Ureter (tissue), 1 donor: ENCODE measurements at places on chromosomes 1 and 21. TPM values are rescaled to one million over a fixed set of nuclear protein-coding genes. Genes with fewer than 3 reads are reported as not detected.

GRCh38 chr1:21294266-21294989 is 4.2 kb upstream of the ECE1 start:
- DNase-seq, result no peak

- no peak for DNase-seq
Measured at GRCh38 chr21:38221594-38221993, 35.2 kb upstream of the KCNJ15 start.

GRCh38 chr1:51612447-51612961 is 4.4 kb upstream of the OSBPL9 start:
- DNase-seq, result no peak

The TXNIP gene
- total RNA-seq, result 744 TPM

DNA sequence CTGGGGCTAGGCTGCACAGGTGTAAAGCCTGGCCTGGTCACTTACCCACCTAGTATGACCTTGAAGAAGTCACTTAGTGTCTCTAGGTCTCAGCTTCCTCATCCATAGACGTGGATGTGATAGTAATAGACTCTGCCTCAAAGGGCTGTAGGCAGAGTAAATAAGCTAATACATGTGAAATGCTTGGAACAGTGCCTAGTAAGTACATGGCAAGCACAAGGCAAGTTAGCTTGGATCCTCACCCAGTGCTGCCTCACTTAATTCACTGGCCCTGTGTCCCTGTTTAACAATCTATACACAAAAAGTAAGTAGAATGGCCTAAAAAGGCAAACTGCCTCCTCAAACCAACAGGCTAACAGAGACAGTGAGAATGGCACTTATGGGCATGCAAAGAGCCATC is 167.8 kb downstream of the PIGK start:
- no peak for DNase-seq

The SH3GLB1 gene
- total RNA-seq, result 101 TPM

The OR2T35 gene
- total RNA-seq, result not detected

GRCh38 chr1:93960641-93961147 is 51.5 kb upstream of the GCLM start:
- DNase-seq, result peak; percentile 48

- peak; percentile 68 for DNase-seq
Measured at GRCh38 chr1:25771221-25772114, 28.5 kb upstream of the SELENON start.

DNA sequence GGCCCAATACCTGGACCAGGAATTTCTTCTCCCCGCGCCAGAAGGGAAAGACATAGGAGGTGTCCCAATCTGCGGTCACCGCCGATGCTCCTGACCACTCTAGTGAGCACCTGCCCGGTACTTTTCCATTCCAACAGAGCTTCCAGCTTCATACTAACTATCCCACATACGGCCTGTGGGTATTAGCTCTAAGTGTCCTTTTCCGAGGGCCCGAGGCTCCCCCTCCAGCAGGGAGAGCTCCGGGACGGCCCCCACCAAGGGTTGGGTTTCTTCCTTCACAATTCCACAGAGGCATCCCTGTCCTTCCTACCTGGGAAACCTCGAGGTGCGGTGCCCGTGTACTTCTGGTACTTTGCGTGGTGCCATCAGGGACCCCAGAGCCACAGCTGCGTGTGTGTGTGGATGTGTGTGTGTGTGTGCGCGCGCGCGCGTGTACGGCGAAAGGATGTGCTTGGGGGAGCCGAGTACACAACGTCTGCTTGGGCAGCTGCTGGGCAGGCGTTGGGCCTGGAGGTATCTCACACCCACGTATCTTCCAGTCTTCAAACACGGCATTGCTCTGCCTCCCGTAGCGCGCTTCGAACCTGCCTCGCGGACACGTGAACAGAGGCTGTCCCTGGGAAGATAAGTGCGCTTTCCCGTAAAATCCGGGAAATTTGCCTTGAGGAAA is 2.4 kb upstream of the SIM2 start:
- no peak for DNase-seq

The RHBG gene
- 2.8 TPM for total RNA-seq

GRCh38 chr1:43970502-43970901 is 692 bp downstream of the DPH2 start:
- DNase-seq, result no peak

The SPRR2G gene
- total RNA-seq, result not detected

GRCh38 chr1:26470878-26471497 is 1.3 kb upstream of the HMGN2 start:
- no peak for DNase-seq

The ENAH gene
- 104 TPM for total RNA-seq

DNA sequence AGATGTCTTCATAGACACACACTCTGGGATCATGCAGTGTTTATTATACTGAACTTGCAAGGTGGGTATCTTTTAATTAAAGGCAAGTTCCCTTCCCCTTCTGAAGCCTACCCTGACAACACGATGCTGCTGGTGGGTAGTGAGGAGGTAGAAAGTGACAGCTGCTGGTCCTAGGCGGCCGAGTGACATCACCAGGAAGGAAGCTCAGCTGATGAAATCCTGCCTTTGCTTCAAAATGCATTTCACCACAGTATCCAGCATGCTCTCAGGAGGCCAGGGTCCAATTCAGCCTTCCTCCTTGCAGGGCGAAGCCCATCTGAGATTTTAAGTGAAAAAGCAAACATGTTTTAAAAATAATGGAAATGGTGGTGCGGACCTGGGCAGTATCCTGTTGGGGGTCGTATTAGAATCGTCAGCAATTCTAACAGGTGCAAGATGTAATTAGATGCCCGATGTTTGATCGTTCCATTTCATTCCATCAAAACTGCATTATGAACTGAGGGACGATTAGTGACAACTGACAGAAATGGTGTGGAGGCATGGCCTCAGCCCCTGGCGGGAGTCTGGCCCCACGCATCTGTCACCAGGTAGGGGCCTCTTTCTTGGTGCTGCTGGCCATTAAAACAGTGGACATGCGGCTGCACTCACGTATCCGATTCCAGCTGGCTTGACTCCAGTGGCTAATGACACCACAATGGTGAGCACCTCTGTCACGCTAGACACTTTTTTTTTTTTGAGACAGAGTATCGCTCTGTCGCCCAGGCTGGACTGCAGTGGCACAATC is 324.8 kb upstream of the C1orf174 start:
- no peak for DNase-seq

The NUP210L gene
- total RNA-seq, result 0.39 TPM

DNA sequence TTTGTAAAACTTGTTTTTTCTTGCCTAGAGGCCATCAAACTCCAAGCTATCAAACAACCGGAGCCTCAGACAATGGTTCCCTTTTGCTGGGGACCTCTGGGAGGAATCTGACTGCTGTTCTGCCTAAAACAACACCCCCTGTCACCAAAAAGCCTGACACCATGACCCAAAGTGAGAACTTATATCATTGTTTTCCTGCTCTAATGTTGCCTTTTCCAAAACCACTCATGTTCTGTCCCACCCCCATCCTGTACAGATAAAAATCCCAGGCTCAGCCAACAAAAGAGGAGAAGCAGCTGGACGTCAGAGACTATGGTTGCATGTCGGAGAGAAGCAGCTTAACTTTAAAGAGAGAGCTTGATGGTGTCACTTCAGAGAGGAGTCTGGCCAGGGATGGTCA is 327.2 kb upstream of the CXADR start:
- no peak for DNase-seq

GRCh38 chr21:16084776-16085364 is 355.1 kb downstream of the USP25 start:
- DNase-seq, result peak; percentile 57

GRCh38 chr1:39136638-39137037 is 67.9 kb upstream of the MACF1 start:
- DNase-seq, result no peak

- DNase-seq, result no peak
Measured at GRCh38 chr21:46171996-46172862, 12.0 kb downstream of the SPATC1L start.

DNA sequence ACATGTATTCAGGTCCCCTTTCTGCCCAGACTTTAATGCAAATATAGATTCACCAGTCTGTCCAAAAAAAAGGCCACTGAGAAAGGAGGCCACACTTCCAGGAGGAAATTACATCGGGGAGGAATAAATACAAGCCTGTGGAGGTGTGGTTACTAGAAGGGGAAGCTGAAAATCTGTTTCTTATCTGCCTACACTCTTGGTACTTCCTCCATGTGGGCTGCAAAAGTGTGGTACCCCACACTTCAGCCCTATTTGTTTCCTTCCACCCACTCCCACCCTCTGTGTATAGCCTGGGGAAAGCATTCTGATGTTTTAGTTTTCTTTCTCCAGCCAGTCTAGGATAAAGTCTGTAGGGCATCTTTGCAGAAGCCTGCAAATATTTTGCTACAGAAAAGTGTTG is 38.4 kb downstream of the UTP25 start:
- no peak for DNase-seq

The E2F2 gene
- total RNA-seq, result 0.52 TPM

DNA sequence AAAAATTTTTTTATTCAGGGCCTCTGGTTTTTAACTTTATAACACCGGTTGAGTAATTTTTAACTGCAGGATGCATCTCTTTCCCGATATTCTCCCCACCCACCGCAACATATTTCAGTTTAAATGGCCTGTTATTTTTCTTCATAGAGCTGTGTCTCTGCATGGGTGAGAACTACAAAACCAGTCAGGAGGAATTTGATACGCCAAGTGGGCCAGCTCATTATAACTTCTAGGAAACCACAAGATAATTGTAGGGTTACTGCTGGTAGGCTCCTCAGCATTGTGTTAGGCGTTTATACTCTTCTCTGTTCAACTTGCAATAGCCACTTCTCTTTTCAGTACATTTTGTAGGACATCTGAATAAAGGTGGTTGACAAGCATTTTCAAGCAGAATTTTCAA is 169.7 kb downstream of the PBX1 start:
- no peak for DNase-seq

DNA sequence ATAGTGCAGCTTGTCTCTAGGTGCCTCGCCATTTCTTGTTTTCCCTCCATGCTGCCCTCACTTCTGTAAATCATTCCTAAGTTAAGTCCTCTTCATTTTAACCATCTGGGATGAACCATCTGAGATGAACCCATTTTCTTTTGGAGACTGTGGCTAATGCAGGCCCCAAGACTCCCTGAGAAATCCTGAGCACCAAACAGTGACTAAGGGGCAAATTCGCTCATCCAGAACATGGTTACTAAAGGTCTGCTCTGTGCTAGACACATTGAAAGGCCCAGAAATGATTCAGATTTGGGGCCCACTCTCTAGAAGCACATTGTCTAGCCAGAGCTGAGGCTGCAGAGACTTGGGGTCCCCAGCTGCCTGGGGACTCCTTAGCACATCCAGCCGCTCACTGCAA is 151.9 kb upstream of the CTTNBP2NL start:
- DNase-seq, result no peak

DNA sequence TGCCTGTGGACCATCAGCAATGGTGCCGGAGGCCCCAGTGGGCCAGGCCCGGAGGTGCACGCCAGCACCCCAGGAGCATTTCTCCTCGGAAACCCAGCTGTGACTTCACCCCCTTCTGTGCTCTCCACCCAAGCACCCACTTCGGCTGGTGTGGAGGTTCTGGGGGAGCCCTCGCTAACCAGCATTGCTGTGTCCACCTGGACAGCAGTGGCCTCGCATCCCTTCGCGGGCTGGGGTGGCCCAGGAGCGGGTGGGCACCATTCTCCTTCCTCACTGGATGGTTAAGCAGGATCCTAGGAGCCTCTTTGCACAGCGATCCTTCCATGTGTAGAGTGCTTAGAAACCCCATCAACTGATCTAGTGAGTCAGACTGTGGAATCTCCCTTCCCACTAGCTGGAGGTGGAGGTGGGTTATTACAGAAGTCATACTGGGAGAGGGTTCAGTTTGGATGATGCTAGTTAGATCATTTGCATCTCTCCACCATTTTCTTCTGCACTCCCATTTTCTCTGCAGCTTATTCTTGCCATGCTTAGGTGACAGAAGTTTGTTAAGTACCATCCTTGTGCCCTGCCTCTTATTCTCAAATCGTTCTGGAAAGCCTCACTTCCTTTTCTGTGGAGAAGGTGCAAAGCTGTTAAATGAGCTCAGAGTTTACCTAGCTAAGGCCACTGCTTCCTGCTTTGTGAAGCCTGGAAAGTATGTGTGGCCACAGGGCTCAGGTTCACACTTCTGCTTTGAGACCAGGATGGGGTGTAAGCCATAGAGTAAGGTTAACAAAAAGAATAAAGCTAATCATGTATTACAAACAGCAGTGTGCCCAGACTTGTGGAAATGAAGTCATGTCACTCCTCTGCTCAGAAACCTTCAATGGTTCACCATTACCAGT is 32.3 kb downstream of the TBX19 start:
- DNase-seq, result no peak

- no peak for DNase-seq
Measured at GRCh38 chr1:217969428-217969827, 315.7 kb upstream of the RRP15 start.

- no peak for DNase-seq
Measured at GRCh38 chr1:176691251-176692228, 228.6 kb downstream of the PAPPA2 start.

GRCh38 chr1:17661546-17662157 is 93.5 kb upstream of the ACTL8 start:
- DNase-seq, result peak; percentile 57

DNA sequence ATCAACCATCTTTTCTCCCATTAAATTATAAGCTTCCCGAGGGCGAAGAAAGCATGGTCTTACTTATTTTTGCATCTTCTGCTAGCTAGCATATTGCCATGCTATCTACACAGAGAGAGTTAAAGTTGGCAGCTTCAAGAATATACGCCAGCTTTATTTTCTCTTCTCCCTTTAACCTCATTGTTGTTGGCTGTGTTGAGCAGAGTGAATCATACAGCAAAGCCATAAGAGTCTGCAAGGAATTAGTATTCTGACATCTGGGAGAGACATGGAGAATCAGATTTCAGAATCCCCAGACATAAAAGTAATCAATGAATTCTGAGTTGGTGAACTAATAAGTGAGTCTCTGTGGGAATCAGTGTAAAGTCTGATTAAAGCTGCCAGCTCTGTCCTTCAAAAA is 649.6 kb upstream of the PTBP2 start:
- no peak for DNase-seq

- peak; percentile 73 for DNase-seq
Measured at GRCh38 chr1:206012086-206012859, 9.1 kb upstream of the RAB7B start.

The FCRL2 gene
- total RNA-seq, result 0.42 TPM

The RGS13 gene
- 0.62 TPM for total RNA-seq

The CDC42 gene
- 326 TPM for total RNA-seq

DNA sequence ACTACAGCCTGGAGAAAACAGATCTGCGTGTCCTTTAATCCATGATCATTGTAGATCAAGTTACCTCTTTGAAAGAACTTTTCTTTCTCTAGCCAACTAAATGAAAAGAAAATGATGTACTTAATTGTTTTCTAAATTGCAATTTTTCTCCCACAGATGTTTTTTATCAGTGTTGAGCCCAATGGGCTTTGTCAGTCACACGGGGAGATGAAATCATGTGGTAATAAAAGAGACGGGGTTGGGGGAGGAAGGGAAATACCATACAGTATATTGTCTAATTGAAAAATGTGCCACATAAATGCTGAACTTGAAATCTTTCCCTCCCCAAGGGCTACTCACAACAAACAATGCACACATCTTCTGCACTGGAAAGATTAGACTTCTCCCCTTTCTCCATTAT is 58.4 kb downstream of the NTMT2 start:
- DNase-seq, result no peak

GRCh38 chr1:116119876-116120275 is 8.7 kb downstream of the MAB21L3 start:
- DNase-seq, result no peak

The SMIM1 gene
- total RNA-seq, result 9.6 TPM

- no peak for DNase-seq
Measured at GRCh38 chr1:204670152-204670927, 15.2 kb downstream of the LRRN2 start.

The CCDC185 gene
- not detected for total RNA-seq

- no peak for DNase-seq
Measured at GRCh38 chr1:84712276-84712874, 22.1 kb upstream of the SSX2IP start.
